ENCODE measurements at places on chromosomes 4 and X.

GRCh38 chr4:189084671-189085070 is 856.0 kb upstream of the FRG1 start:
- no peak for DNase-seq

DNA sequence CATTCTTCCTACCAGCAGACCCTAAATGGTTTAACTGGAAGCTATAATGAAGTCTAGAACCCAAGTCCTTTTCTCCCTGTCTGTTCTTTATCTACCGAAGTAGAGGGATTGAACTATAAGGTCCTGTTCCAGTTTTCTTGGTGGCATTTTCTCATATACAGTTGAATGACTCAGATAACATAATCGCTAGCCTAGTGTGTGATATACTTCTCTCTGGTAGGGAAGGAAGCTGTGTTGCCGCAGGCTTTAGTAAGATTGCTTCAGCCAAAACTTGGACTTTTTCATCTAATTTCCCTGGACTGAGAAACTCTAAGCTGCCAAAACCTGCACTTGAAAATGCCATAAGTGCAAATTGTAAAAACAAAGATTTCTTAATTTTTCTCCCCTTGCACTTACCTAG is 123.4 kb downstream of the NWD2 start:
- DNase-seq, result no peak

DNA sequence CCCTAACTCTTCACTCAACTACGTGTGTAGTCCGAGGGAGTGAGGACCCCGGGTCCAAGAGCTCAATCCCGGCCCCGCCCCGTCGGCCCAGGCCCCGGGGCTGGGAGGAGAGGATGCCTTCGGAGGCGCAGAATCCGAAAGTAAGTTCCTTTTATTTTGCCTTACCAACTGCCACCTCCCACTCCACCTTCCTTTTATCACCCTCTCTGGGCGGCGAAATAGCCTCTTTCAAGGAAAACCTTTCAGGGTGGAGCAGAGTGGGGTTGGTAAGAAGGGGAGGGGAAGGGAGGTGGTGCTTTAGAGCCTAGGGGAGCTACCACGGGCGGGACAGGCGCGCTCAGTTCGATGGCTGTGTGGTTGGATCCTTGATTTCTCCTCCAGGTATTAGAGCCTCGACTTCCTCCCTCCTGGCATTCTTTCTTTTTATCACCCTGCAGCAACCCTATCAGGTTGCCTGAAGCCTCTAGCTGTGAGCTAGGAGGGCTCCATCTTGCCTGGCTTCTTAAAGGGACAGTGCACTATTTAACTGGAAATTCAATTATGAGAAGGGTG is 191.2 kb downstream of the RRAGB start:
- DNase-seq, result no peak

DNA sequence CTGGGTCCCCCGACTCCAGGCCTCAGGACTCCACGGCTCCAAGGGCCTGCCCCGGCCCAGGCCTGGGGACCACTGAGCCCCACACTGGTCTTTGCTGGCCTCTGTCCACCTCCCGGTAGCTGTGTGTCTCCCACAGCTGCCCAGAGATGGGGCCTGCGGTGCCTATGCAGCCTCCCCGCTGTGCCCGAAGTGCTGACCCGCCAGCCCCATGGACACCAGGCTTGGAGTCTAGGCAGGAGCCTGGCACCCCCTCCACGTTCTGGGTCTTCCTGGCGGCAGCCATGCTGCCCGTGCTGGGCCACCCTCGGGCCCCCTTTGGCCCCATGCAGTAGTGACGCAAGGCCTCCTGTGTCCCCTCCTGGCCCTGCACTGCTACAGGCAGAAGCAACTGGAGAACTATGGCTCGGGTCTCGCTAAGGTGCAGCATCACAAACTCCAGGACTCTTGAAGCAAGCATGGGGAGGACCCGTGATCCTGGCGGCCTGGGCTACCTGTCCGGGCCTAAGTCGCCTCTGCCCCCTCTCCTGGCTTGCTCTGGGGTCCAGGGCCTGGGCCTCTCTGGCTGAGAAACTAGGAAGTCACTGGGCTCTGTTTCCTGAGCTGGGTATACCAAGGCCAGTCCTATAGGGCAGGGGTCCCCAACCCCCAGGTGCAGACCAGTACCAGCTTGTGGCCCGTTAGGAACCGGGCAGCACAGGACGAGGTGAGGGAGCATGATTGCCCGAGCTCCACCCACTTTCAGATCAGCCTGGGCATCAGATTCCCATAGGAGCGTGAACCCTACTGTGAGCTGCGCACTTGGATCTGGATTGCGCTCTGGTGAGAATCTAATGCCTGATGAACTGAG is 917 bp downstream of the MYL5 start:
- no peak for DNase-seq

- no peak for DNase-seq
Measured at GRCh38 chrX:106898462-106898861, 4.7 kb downstream of the RIPPLY1 start.

GRCh38 chrX:68163441-68163840 is 269.9 kb downstream of the OPHN1 start:
- no peak for DNase-seq

Measured in NCI-H187 (cell line).